Activated CD4-positive, alpha-beta memory T cell treated with anti-CD3 and anti-CD28 coated beads, Interleukin-2, amount 10 ng/mL, durations not matched to agents 7 days and 5 days (primary cell): ENCODE measurements at places on chromosomes 4 and X. TPM values are rescaled to one million over a fixed set of nuclear protein-coding genes. Genes with fewer than 3 reads are reported as not detected.
A peak's percentile ranks its signal among the peaks of the same experiment; 100 is the strongest.

GABRQ gene
- not detected for total RNA-seq

RBM41 gene
- total RNA-seq: 15.7 TPM

KIAA0232 gene
- total RNA-seq: 23.2 TPM

CSAG2 gene
- total RNA-seq: 1.3 TPM

REPS2 gene
- total RNA-seq: 0.10 TPM

GPR78 gene
- total RNA-seq: 0.08 TPM

MAGEA4 gene
- total RNA-seq: not detected

- DNase-seq: no peak
Observed at GRCh38 chrX:39830414-39830813, 267.3 kb downstream of the BCOR start.

DNA sequence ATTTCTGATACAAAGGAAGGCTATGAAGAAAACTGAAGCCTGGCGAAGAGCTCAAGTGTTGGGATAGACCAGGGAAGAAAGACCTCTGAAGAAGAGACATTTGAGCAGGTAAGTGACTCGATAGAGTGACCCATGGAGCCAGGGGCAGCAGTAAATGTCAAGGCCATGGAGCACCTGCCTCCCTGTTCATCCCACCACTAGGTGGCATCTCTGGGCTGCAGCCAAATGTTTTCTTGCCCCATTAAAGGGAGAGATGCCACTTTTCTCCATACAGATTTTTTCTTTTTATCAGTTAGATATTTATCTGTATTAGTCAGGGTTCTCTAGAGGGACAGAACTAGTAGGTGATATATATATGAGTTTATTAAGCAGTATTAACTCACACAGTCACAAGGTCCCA, 4.9 kb upstream of the ZNF81 start:
- DNase-seq: peak; percentile 61

DNA sequence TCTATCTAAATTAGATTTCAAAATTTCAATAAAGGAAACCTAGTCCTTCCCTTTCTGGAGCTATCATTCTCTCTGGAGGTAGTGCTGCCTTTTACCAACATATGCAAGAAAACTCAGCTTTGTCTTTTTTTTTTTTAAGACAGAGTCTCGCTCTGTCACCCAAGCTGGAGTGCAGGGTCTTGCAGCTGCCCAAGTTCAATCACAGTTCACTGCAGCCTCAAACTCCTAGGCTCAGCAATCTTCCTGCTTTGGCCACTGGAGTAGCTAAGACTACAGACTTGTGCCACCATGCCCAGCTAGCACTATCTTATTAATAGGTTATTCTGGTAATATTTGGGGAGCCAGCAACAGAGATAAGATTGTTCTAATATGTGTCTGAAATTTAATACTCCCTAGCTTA, 12.3 kb downstream of the AASDH start:
- DNase-seq: no peak

- no peak for DNase-seq
Observed at GRCh38 chr4:81432825-81433224, 38.9 kb downstream of the RASGEF1B start.

DNA sequence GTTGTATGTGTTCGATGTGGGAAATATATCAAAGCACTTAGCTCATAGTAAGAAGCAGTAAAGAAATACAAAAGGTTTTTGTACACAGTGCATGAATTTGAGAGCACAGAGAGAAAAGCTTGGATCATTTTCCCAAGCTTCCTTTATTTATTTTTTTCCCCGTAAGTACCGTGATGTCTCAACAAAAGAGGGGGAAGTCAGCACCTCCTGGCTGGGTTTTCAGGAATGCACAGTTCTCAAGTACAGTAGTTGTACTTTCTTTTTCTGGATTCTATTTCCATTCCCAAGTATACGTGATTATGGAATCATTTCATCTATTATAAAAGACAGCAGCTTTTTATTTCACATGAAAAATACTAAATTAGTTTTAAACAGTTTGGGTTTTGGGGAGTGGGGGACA, 171.5 kb upstream of the EDNRA start:
- no peak for DNase-seq

- no peak for DNase-seq
Observed at GRCh38 chr4:2871466-2871865, 27.8 kb downstream of the ADD1 start.

DNA sequence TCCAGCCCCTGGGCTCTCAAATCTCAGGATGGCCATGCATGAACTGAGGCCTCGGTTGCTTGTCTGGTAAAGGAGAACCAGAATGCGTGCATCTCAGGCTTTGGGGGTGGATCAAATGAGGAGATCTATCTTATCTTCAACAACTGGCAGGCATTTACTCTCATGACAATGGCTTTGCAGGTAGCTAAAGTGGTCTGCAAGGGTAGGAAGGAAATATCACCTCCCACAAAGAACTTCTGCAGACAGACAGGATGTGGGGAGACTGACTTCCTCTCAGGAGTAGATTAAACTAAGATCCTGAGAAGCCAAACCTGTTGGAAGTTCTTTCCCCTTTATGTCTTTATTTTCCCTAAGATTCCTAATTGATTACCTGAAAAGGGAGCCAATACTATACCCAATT, 7.8 kb downstream of the LDB2 start:
- no peak for DNase-seq

- no peak for DNase-seq
Observed at GRCh38 chrX:129930941-129931410, 25.0 kb downstream of the UTP14A start.

GRCh38 chrX:105468741-105469140, 248.2 kb upstream of the TEX13A start:
- DNase-seq: no peak

DNA sequence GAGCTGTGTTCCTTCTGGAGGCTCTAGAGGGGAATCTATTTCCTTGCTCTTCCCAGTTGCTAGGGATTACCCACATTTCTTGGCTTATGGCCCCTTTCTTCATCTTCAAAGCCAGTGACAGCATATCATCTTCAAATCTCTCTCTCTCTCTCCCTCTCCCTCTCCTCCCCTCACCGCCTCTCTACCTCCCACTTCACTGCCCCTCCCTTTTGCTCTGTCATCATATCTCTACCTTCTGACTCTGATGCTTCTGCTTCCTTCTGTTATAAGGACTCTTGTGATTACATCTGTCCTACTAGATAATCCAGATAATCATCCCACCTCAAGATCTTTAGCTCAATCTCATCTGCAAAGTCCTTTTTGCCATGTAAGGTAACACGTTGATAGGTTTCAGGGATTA, 93.1 kb upstream of the TEX13D start:
- DNase-seq: no peak

DNA sequence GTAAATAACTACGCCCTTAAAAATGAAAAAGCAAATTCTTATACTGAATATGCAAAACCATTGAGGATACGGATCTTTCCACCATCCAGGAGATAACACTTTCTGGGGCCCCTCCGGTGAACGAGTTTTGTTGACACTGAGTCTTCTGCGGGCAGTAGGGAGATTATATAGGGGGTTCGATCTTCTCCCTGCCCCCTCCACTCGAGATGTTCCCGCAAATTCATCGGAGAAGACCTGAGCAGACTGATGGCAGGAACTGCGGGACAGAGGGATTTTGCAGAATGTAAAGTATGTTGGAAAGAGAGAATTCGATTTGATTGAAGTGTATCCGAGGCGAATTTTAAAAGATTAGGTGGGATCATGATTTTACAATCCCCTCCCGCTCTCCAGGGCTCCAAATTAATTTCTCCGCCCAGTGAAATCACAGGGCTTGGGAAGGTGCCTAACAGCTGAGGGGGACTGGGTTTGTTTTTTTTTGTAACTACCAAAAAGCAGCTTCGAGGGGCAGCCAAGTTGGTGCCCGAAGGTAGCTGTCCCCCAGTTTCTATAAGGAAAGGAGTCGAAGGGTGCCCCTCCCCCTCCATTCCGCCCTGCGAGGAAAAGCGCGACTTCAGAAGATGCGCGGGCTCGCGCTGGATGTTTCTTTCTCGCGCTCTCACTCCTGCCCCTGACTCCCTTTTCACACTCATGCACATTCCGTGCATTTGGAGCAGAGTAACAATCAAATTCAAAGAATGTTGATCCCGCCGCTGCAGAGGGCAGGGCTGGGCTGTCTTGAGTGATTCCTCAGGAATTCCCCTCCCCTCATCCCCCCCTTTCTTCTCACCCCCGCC, 1.2 kb downstream of the TMEM255A start:
- DNase-seq: peak; percentile 22

DNA sequence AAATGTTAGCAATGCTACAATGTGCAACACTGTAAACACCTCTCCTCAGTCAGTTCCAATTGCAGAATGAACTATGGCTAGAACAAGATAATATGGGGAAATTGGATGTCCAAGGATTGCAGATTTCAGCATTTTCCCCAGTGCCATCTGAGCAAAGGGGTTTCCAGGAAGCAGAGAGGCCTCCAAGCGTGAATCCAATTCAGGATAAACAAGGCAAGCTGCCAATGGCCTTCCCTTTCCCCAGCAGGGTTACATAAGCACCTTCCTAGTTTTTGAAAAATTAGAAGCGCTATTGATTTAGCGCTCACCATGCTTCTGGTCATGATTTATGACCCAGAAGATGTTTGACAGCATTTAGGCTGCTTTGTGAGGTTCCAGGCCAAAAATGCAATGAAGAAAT, 223.0 kb upstream of the GATB start:
- DNase-seq: no peak
